LHCN-M2 (cell line): ENCODE measurements at places on chromosomes 1 and 21. TPM values are rescaled to one million over a fixed set of nuclear protein-coding genes. Genes with fewer than 3 reads are reported as not detected.
A peak's percentile ranks its signal among the peaks of the same experiment; 100 is the strongest.

- DNase-seq, result no peak
Measured at GRCh38 chr1:174322202-174322862, 125.4 kb upstream of the GPR52 start.

GRCh38 chr1:219897914-219898313, 30.4 kb downstream of the SLC30A10 start:
- DNase-seq, result no peak

- DNase-seq, result no peak
Measured at GRCh38 chr21:34074283-34075090, 1.1 kb downstream of the MRPS6 start.

DNA sequence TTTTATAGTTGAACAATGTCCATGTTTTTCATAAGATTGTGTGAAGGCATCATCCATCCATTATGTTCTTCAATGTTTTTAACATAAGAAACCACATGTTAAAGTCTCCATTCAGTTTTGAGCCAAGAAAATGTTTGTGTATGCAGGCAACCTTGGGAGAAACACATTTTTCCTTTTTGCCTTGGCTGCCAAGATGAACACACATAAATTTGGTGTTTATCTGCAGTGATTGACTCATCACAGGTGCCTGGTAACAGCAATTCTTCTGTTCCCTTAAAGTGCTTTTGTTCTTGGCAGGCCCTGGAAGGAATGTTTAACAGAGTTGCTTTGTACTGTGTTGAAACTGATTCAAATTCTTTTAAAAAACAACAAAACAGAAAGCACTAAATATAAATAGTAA, 709.9 kb upstream of the ADGRL4 start:
- DNase-seq, result peak; percentile 36

Gene TTC39A
- total RNA-seq, result not detected in 2 replicates

Gene DNALI1
- 13.3 and 13.9 TPM in 2 replicates for total RNA-seq

Gene CDA
- total RNA-seq, result not detected in 2 replicates

Gene CDK18
- total RNA-seq, result 0.34 and 0.71 TPM in 2 replicates
